ENCODE measurements at places on chromosomes 7 and 10.

DNA sequence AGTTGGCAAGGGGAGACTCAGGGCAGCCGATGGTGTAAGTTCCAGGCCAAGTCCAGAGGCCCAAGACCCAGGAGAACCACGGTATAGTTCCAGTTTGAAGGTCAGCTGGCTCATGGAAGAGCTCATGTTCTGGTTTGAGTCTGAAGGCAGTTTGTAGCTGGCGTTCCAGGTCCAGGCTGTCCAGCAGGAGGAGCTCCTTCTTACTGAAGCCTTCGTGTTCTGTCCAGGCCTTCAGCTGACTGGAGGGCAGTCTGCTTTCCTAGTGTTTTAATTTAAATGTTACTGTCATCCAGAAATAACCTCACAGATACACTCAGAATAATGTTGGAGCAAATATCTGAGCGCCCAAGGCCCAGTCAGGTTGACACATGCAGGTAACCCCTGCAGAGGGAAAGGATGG lies 4.2 kb downstream of the SUN1 start:
- no peak for DNase-seq

- no peak for DNase-seq
Measured at GRCh38 chr7:158976468-158976848, 120.1 kb downstream of the DYNC2I1 start.

- DNase-seq = no peak
Measured at GRCh38 chr7:155961241-155962190, 149.3 kb upstream of the SHH start.

- DNase-seq = no peak
Measured at GRCh38 chr7:84998665-84999064, 188.2 kb downstream of the SEMA3D start.

- no peak for DNase-seq
Measured at GRCh38 chr7:113289140-113289740, 170.9 kb upstream of the SMIM30 start.

DNA sequence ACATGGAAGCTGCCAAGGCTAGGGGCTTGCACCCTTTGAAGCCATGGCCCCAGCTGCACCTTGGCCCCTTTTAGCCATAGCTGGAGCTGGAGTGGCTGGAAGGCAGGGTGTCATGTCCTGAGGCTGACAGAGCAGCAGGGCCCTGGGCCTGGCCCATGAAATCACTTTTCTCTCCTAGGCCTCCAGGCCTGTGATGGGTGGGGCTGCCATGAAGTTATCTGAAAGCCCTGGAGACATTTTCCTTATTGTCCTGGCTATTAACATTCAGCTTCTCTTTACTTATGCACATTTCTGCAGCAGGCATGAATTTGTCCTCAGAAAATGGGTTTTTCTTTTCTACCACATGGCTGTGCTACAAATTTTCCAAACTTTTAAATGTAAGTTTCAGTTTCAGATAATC lies 106.9 kb upstream of the ELMO1 start:
- DNase-seq = no peak

GRCh38 chr7:113370910-113371309 lies 252.6 kb upstream of the SMIM30 start:
- DNase-seq = no peak

- DNase-seq = no peak
Measured at GRCh38 chr7:129427526-129428045, 6.6 kb upstream of the STRIP2 start.

GRCh38 chr7:157499835-157500153 lies 163.0 kb downstream of the DNAJB6 start:
- no peak for DNase-seq

GRCh38 chr7:157432541-157432956 lies 95.7 kb downstream of the DNAJB6 start:
- no peak for DNase-seq

- no peak for DNase-seq
Measured at GRCh38 chr7:30323006-30323355, 38.6 kb downstream of the ZNRF2 start.

- DNase-seq = no peak
Measured at GRCh38 chr7:158463317-158463716, 124.3 kb downstream of the PTPRN2 start.

GRCh38 chr10:71622154-71622526 lies 97.4 kb downstream of the C10orf105 start:
- no peak for DNase-seq

DNA sequence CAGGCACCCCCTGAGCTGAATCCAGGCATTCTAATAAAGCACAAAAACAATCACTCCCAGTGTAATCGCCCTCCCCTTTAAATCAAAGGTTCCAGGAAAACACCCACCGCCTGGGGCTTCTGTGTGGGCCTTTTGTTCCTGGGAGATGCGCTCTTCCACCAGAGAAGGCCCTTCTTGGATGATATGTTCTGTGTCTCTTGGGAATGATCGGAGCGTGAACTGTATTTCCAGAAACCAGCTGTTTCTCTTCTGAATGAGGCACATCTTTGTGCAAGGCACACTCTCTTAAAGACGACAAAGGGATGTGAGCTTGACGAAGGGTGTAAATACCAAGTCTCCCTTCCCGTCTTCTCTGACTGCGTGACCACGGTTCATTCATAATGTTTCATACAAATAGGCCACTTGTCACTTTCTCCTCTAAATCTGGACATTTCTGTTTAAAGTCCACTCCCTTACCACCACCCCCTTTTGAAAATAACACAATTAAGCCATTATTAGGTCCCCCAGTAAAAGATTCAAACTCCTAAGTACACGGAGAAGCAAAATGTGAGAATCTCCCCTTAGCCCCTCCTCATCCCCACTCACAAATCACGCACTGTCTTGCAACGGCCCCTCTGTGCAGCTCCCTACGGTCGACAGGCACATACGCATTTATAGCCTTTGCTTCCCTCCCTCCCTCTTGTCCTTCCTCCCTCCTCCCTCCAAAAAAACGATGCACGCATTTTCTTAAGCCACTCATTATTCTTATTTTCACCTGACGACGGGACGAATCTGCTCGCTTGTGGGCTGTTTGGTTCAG lies 45.6 kb upstream of the ENO4 start:
- DNase-seq = no peak

DNA sequence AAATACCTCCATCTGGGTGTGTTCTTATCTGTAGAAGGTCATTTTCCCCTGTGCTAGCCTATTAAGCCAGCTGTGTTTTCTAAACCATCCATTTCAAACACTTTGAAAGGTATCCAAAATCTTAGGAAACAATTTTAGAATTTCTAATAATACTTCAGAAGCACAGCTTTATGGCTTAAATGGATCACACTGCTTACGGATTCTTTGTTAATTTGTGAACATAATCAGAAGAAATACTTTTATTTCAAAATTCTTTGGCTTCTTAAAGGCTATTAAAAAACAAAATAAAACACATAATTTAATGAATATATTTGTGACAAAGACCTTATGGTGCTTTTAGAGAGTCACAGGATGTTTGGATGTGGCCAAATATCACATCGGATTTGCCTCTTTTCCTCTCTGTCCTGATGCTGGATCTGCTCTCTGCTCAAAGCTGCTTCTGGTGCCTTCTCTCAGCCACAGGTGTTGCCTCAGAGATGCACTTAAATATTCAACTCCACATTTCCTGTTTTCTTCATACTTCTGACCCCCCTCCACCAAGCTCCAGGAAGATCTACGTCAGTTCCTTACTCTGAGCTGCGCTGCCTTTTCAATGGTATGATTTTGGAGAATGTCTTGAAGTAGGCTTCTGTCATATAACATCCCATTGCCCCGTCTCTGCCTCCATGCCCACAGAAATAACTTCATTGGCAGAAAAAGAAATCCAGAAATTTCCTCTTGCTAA lies 230.6 kb downstream of the MLLT10 start:
- DNase-seq = no peak

DNA sequence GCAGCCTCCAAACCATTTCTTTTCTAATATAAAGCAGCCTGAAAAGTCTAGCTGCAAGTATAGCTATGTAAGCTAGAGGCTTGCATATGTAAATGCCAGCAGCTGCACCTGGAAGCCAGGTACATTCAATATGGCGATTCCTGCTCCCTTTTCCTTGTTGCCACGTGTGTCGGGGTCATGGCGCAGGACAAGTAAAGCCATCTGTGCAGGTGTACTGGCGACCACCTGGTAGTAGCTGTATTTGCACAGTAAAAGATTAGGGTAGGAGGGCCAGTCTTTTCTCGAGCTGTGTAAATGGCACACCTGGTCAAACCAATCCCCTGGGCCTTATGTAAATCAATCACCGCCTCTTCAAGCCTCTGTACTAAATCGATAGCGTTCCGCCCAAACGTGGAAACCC lies 484.5 kb downstream of the MAGI2 start:
- DNase-seq = no peak

DNA sequence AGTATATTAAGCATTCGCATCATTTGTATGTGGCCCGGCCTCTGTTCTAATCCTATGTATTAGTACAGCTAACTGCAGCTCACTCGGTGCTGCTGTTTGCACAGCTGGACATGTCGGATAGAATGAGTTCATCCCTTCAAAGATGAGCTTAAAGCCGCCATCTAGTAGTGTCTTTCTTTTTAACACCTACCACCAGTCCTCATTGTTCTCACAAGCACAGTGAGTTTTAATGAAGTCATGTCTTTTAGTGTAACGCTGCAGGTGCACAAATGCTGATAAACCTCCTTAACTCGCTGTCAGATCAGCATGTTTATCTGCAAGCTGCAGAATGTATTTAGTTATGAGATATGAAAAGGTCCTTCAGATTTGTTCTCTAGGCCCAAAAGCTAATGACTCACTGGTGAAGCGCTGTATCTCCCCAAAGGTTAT lies 247.5 kb downstream of the MTERF1 start:
- DNase-seq = no peak

DNA sequence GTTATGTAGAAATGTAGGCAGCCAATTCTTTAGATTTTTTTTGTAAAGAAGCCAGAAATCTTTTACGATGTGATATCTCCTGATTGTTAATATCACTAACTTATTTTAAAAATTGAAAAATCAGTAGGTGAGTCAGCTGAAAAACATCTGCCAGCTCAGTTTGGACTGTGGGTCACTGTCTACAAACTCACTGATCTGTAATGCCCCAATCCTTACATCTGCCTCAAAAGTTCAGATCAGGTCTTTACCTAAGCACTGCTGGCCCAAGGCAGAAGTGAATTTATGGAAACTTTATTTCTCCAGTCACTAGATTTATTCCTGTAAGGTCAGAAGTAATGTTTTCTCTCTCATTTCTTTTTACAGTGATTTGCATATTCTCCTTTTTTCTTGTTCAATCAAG lies 31.0 kb upstream of the FAM13C start:
- no peak for DNase-seq

DNA sequence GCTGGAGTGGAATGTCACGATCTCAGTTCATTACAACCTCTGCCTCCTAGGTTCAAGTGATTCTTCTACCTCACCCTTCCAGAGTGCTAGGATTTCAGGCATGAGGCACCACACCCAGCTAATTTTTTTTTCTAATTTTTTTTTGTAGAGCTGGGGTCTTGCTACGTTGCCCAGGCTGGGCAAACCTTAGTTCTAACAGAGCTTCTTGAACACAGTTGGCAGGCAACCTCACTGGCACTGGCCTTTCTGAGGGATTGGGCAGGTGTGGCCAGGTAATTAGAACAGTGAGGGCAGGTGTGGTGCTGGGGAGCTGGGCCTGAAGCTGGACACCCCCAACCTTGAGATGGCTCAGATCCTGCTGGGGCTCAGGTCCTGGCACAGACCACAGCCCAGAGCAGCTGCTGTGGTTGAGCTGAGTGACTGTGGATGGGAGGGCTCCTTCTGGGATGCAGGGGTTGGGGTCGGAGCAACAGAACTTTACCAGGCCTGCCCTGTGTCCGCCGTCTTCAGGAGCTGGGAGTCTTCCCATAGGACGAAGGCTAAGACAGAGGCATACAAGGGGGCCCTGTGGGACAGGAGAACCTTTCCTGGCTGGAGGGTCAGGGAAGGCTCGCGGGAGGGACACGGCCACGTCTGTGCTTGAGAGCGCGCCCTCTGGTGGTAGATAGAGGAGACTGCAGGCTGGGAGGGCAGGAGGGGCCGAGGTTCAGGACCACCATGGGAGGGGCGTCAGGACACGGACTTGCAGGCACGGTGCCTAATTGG lies 48.2 kb downstream of the COL26A1 start:
- no peak for DNase-seq

DNA sequence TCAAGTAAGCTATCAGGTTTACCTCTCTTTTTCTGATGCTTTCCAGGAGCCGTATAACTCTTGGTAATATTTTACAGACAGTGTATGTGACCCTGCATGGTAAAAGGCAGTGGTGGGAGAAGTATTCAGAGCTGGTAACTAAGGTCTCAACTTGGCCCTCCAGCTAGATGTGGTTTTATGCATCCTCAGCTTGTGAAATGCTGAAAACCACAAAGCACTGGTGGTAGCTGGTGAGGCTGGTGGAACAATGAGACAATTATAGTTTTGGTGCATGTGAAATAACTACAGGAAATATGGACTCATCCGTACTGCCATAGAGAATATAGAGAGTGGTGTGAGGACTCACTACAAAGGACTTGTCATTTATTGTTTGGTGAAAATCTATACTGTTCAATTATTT lies 383.0 kb upstream of the PCDH15 start:
- no peak for DNase-seq

- no peak for DNase-seq
Measured at GRCh38 chr10:84194424-84195043, at the start of gene CDHR1. CDHR1 (plus strand) TSS chr10:84194537; CDS start chr10:84194761, 224 bp downstream.

DNA sequence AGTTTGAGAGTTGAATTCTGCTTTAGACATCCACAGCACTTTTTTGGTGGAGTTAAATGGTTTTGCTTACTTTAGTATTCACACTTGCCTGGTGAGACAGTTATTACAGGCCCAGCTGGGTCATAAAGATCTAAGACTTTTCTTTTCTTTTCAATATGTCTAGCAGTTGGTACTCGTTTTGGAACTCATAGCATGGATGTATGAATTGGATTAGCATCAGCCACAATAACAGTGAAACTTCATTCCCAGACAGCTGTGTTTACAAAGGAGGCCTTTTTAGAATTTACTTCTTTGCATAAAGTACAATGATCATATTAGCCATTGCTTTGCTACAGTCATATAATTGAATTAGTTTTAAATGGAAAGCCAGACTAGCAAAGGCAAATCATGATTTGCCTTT lies 168.4 kb upstream of the DKK1 start:
- DNase-seq = no peak

DNA sequence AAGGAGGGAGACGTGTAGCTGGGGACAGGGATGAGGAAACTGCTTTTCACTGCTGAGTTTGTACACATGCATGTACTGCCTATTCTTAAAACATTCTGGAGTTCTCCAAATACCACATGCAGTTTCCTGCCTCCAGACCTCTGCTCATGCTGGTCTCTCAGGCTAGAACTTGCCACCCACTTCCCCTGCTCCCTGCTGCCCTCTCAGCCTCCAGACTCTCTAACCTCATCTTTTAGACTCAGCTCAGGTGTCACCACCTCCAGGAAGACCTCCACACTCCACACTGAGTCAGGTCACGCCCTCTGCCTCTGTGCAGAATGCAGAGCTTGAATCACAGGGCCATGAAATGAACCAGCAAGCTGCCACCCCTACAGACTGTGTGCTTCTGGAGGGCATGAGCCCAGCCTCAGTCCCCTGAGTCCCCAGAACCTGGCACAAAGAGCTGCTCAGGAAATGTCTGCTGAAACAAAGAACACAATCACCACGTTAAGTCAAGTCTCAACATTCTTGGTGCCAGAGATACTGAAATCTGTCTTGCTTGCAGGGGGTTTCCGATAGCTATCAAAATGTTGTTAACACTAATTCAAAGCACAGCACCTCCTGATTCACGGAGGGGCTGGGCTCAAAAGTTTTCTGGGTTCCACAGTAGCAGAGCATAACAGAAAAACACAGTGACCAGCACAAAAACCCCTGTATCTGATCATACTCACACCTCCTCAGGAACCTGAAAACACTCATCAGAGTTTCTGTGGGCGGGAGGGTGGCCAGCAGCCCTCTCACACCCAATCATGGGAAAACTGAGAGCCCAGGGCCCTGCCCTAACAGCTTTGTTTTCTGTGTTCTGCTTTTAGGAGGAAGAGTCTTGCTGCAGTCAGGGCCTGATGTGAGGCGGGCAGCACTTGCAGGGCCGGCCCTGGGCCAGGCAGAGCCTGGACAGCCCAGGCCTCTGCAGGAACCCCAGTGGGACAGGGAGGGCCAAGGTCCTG lies 21.1 kb downstream of the FAM53B start:
- no peak for DNase-seq
